ENCODE measurements at places on chromosomes 12 and 14.

DNA sequence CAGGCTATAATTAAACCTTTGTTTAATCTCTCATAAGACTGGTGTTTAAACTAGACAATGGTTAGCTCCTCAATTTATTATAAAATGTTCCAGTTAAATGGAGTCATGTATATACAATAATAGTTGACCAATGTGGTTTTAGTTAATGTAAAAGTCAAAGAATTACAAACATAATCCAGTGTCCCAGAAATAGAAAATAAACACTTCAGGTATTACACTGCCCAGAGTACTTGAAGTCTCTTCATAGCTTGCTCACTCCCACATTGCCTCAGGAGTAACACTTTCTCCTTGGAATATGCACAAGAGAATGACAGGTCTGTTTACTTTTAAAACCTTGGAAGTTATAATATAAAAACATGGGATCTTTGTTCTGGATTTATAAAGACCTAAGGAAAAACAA, 60.5 kb downstream of the SLC38A1 start:
- no peak for DNase-seq

GRCh38 chr14:103552846-103553210, 9.6 kb downstream of the BAG5 start:
- DNase-seq, result no peak

- DNase-seq, result no peak
These were observed 184.4 kb downstream of the KIF26A start for GRCh38 chr14:104322531-104323366.

DNA sequence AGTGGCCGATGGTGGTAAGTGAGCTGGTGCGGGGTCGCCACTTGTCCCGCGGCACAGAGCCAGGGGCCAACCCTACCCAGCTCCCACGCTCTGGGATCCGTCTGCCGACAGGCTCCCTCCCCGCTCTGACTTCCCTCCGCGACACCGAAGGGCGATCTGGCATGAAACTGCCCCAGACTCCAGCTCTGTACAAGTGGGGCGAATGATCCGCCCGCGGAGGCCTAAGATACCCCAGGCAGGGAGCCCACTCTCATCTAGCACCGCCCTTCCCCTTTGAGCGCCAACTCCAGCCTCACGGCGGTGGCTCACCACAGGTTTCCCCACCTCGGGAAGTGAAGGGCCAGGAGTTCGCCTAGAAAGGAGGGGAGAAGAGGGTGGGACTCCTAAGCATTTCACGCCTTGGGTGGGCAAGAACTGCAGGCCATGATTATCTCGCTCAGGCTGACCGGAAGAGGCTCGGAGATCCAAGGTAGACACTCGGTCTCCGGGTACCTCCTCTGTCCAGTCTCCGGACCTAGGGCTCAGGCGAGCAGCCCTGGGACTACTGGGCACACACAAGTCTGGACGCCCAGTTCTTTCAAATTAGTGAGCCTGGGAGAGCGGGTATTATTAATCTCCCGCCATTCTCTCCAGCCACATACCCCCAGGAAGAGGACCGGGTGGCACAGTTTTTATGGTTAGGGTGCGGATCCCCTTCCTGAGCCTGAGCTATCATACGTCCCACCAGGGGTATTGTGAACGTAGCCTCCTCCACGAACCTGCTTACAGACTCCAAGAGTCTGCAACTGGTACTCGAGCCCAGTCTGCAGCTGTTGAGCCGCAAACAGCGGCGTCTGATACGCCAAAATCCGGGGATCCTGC, 849 bp downstream of the WNT1 start:
- DNase-seq, result no peak

DNA sequence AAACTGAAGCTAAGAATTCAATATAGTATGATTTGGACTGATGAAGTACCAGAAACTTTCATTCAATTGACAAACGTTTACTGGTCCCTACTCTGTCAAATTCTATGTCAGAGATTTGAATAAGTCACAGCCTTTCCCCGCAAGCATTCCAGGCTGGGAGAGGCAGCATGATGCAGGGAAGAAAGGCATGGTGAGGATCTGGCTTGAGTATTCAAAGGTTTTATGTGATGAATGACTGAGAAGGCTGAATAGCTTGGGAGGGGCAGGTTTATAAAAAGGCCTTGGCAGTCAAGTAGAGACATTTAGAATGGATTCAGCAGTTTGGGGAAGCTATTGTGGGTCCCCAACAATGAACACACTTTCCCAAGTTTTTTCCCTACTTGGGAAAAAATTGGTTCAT, 431.8 kb downstream of the DPF3 start:
- DNase-seq, result no peak

GRCh38 chr12:96249196-96250118, 55.3 kb downstream of the ELK3 start:
- DNase-seq, result no peak

DNA sequence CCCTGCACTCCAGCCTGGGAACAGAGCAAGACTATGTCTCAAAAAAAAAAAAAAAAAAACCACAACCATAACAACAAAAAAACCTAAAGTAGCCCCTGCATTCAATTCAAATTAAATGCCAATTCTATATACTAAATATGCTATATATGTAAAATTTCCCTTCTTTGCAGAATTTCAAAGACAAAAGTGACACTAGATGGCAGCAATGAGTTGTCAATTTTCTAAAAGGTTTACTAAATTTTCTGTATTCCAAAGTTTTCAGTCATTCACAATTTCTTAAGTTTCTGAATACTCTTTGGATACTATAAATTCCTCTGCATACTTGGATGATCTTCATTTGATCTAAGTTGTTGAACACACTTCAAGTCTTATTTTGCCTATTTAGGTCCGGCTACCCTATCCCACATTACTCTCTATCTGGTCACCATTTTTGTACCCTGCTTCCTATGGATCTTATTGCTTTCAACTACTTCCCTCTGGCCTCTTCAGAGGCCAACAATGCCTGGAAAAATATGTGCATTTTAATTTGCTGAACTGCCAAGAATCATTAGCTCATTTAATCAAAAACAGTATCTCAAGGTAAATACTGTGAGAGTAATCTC, 27.9 kb downstream of the HNRNPC start:
- DNase-seq, result no peak

DNA sequence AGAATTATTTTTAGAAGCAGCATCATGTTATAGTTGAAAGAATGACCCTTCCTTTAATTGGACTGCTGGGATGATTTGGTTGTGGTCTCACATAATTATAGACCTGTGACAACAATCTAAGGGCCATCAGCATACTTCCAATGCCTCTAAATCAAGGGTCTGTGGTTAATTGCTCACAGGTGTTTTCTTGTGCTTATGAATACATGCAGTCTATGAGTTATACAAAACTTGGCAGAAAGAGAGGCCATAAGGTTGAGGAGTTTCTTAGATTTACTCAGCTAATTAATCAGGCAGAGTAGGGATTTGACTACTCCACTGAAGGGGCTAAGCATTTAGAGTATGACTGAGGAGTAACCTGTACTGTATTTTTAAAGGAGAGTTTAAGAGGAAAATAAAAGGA, 37.0 kb upstream of the FRMD6 start:
- no peak for DNase-seq

DNA sequence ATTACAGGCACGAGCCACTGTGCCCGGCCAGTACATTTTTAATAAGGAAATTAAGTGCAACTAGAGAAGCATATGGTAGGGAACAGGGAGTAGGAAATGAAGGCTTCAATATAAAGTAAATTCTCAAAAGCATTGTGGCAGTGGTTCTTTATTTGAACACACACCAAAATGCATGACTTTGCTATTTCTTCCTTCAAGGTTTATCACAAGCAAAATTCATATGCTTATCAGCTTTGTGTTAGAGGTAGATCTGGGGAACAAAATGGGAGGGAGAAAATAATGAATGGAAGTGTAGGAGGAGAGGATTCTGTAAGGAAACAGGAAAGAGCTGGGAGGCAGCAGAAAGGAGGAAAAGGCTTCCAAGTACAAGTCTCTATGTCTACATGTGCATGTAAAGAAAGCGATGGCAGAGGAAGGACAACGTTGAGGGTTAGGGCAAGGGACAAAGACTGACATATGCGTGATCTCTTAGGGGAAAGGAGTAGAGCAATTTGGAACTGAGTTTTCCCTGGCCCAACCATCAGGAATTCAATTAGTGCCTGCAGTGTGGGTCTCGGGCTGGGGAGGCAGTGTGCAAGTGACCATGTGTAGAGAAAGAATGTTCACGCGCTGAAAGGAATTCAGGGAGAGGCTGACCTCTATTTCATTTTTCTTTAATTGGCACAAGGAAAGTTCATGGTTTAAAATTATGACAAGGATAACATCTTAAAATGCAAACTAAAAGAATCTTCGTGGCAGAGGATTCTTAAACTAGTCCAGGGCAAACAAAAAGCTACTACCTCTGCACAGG, 22.9 kb upstream of the RASSF8 start:
- no peak for DNase-seq
